Sciatic nerve (tissue), 2 donors: ENCODE measurements at places on chromosomes 16 and 17. TPM values are rescaled to one million over a fixed set of nuclear protein-coding genes. Genes with fewer than 3 reads are reported as not detected.

GRCh38 chr17:51015145-51015558 is 105.5 kb downstream of the SPAG9 start:
- DNase-seq, result no peak

DNA sequence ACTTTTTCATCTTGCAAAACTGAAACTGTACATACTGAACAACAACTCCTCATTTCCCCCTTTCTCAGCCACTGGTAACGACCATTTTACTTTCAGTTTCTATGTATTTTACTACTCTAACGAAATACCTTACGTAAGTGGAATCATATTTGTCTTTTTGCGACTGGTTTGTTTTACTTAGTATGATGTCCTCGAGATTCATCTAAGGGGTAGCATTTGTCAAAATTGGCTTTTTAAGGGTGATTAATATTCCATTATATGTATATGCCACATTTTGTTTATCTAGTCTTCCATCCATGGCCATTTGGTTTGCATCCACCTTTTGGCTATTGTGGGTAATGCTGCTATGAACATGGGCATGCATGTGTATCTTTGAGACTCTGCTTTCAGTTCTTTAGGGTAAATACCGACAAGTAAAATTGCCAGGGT is 10.4 kb downstream of the KPNB1 start:
- DNase-seq, result no peak

- DNase-seq, result no peak
Measured at GRCh38 chr17:33267851-33268548, 25.1 kb downstream of the ASIC2 start.

DNA sequence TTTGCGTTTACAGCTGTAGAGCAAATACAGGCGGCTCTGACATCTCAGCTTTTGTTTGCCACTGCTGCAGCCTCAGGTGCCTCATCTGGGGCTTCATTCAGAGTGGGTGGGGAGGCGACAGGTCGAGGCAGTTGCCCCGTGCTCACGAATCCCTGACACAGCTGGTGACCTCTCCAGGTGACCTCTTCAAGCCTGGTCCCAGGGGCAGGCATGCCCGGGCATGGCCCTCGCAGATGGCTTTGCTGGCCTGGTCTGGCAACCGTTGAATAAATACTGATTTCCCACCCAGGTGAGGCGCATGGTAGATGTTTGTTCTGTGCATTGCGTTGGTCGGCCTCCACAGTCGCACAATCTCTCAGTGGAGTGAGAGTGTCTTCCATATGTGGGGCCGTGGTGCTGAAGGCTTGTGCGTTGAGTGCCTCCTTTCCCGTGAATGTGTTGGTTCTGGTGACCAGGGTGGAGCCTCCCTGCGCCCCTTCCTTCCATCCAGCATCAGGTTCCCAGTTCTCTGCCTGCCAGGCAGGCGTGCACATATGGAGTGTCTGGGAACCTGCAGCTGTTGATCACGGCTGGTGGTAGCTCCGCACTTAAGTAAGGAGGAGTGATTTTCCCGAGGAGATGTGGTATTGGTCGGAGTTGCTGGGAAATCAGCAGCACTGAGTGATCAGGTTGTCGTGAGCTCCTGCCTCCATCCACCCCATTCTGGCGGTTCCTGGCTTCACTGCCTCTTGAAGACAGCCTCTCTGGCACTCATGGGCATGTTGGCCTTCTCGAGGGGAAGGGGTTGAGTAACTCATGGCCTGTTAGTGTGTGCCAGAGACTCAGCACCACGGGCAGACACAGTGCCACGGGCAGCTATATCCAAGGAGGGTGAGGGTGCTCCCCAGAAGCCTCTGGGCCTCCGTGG is 149.7 kb downstream of the RPTOR start:
- DNase-seq, result no peak

DNA sequence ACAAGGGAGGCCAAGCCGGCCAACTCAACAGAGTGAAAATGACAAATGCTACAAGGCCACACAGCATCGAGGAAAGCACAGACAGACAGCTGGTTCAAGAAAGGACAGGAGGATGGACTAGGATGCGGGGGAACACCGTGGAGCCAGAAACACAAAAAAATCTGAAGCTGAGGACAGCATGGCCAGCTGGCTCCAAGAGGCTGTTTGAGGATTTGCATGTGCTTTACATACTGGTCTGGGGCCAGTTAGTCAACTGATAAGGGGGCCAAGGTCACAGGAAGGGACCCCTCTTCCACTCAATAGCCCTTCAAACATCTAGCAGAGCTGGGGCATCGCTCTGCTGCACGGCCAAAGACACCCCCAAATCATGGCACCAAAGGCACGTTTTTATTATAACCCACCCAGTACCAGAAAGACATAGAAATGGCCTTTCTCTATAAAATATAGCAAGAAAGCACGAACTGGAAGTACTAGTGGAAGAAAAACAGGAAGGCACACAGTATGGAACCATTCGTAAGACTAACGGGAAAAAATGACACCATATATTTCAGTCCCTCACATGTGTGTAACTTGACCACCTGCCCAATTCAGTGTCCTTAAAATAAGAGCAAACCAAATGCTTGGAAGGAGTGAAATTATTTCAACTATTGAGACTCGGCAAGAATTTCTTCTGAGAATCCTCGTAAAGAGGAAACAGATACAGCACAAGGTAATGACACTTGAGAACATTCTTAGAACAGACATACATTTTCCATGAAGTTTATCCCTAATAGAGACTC is 7.8 kb upstream of the SRL start:
- no peak for DNase-seq

- peak; percentile 88 for DNase-seq
Measured at GRCh38 chr17:78168242-78168902, at the start of gene SYNGR2. TSS of gene SYNGR2 (plus strand) at chr17:78168581. CDS start at chr17:78168617, 36 bp downstream.

DNA sequence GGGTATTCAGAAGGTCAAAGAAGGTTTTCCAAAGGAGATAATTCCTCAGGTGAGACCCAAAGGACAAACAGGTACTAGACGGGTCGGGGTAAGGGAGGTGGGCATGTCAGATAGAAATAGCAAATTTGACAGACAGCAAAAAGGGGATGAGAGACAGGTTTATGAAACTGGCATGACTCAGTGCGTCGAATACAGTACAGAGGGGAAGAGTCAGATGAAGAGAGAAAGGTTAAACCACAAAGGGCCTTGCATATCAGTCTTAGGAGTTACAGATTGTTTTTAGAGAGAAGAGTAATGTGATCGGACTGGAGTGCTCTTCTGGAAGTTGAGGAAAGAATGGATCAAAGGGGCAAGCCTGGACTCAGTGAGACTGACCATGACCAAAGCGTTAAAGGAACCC is 88.4 kb downstream of the ZZEF1 start:
- DNase-seq, result no peak

- DNase-seq, result no peak
Measured at GRCh38 chr16:73847090-73847489, 449.5 kb upstream of the PSMD7 start.

GRCh38 chr16:30748634-30749445 is 615 bp downstream of the PHKG2 start:
- DNase-seq, result peak; percentile 77

GRCh38 chr17:49677933-49678847 is at the start of gene SPOP:
TSS of gene SPOP (minus strand) at chr17:49678097. CDS start at chr17:49622810, 55,287 bp downstream.
- peak; percentile 99 for DNase-seq

GRCh38 chr16:84791088-84791487 is 28.7 kb upstream of the CRISPLD2 start:
- no peak for DNase-seq

DNA sequence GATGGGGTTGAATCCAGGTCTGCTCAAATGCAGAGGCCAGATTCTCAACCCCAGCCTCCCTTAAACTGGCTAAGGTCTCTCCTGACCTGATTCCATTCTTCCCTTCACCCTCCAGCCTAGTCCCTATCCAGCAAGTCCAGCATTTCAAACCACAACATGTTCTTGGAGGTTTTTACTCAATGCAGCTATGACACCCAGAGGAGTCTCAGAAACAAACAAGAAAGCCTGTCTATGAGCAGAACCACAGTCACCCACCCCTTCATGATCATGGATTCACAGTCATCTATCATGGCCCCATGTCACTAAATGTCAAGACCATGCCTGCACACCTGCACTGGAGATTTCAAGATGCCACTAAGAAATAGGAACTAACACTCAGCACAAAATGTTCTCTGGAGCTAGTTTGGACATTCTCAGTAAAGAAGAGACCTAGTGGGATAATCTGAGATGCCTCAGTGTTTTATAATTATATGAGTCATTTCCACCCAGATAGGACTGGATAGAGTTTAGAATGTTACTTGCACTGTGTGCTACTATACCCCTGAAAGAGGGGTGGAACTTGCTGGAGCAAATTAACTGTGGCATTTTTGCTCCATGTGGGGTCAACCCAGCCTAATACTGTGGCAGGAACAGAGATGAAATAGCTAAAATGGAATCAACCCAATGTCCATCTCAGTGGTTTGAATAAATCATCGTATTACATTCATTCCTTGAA is 9.5 kb upstream of the METTL22 start:
- no peak for DNase-seq

DNA sequence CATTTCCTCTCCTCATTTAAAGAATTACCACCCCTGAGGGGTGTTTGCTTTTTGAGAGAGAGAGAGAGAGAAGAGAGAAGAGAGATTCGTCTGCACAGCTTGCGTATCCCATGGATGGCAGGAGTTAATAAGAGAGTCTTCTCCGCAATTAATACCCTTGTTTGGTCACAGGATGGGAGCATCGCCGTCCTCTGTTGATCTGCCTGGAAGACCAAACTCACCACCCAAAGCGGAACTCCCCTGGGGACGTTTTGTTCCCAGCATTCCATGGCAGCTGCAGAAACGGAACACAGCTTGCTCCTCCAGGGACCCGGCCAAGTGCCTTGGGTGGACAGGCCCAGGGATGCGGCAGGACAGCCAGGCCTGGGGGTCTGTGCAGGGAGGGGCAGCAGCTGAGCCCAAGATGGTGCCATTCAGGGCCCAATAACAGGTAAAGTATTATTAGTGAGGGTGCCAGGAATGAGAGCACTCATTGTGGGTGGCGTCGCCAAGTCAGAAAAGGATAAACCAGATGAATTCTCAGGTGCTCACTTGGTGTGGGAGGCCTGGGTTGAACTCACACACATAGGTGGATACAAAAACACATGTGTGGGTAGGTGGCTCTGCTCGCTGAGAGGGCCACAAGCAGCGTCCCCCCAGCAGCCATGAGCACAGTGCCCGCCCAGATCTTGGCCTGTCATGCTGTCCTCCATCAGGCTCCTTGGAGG is 83.1 kb downstream of the NT5M start:
- DNase-seq, result no peak

- peak; percentile 6 for DNase-seq
Measured at GRCh38 chr17:77836557-77837041, 121.9 kb upstream of the TNRC6C start.

- DNase-seq, result no peak
Measured at GRCh38 chr17:3848229-3848835, 2.3 kb upstream of the NCBP3 start.

GRCh38 chr17:42782166-42783061 is 2.0 kb downstream of the WNK4 start:
- no peak for DNase-seq

The NFATC2IP gene
- 34.5 TPM for total RNA-seq

The OTOP3 gene
- not detected for total RNA-seq

The ESRP2 gene
- total RNA-seq, result 0.36 TPM

The GPRC5C gene
- 62.9 TPM for total RNA-seq

The PKMYT1 gene
- 1.9 TPM for total RNA-seq

The ACSM2B gene
- total RNA-seq, result not detected

The IRF8 gene
- 19.1 TPM for total RNA-seq
